ENCODE measurements at places on chromosomes 3 and 15.

- DNase-seq: no peak
Measured at GRCh38 chr3:111720681-111721380, 125.7 kb upstream of the ZBED2 start.

- DNase-seq: no peak
Measured at GRCh38 chr3:126577261-126577660, 18.5 kb upstream of the C3orf22 start.

GRCh38 chr3:37892927-37893600 lies 31.4 kb downstream of the CTDSPL start:
- DNase-seq: no peak

- DNase-seq: no peak
Measured at GRCh38 chr3:184316792-184317191, 2.4 kb downstream of the EIF4G1 start.

GRCh38 chr15:42133886-42134502 lies 22.4 kb downstream of the PLA2G4F start:
- DNase-seq: no peak

Measured in AG04449 (cell line).